ENCODE measurements at places on chromosomes 7 and 10.

GRCh38 chr10:51981731-51982130, 282.3 kb upstream of the CSTF2T start:
- no peak for DNase-seq

DNA sequence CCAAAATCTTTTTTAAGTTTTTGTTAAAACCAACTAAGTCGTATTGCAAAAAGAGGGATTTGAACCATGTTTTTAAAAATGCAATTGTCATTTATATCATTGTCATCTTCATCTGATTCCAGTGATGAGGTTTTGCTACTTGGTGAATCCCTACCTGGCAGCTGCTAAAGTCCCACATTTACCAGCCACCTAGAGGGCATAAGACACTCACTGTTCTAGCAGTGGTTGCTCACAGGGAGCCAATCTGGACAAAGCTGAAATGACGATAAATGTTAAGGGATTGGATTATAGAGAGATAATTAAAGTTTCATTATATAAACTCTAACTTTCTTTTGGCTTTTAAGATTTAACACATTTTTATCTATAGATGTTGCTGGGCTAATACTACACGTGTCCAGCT, 18.7 kb downstream of the KIFBP start:
- DNase-seq, result no peak

DNA sequence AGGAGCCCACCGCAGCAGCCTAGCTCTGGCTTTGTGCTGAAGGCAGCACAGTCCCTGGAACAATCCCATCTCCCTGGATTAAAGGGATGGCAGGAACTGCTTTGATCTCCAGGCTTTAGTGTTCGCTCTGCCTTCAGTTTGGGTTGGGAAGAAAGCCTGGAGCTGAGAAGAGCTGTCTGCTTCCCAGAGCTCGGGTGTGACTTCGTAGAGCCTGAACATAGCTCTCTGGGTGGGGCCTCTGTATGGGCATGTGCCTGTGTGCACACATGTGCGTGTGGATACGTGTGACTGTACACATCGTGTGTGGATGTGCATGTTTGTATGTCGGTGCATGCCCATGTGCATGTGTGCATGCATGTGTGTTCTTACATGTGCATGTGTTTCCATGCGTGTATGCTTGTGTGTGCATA, 8.7 kb downstream of the ADCY1 start:
- no peak for DNase-seq

DNA sequence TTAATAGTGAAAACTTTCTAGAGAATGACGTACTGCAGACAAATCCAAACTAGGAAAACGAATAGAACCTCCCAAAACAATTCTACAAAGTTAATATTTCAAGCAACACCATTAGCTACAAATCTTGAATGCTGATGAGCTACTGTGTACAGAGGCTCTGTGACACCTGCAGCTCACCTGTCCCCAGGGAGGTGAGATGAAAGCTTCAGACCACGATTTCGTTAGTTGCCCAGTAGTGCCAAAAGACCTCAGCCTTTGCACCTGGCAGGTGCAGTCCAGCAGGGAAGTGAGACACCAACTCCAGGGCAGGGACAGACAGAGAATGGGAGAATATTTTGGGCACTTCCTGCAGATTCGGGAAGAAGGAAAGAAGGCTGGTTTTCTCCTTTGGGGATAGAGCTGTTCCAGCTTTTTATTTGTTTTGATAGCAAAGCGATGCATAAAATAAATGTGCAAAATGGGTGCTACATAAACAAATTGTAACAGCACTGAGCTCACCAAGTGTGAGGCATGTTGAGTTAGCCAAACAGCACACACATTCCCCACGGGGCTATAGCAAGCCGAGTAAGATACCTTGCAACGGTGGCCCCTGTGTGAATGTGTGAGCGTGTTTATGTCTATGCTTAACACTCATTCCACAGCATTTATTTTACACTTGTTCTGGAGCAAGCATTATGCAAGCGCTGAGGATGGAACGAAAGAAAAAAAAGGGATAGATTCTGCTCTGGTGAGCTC, 1024.8 kb upstream of the AUTS2 start:
- no peak for DNase-seq

- no peak for DNase-seq
Observed at GRCh38 chr10:53003094-53003493, 230.5 kb upstream of the MBL2 start.

GRCh38 chr7:79293655-79294142, 159.8 kb downstream of the MAGI2 start:
- DNase-seq, result no peak

- no peak for DNase-seq
Observed at GRCh38 chr7:90595342-90595800, 750 bp upstream of the CDK14 start.

All from stimulated activated CD8-positive, alpha-beta memory T cell treated with anti-CD3 and anti-CD28 coated beads, Interleukin-4, amount 100 ng/mL, for 24 hours (primary cell).